HCT116 (cell line): ENCODE measurements at places on chromosomes 16 and 17.

DNA sequence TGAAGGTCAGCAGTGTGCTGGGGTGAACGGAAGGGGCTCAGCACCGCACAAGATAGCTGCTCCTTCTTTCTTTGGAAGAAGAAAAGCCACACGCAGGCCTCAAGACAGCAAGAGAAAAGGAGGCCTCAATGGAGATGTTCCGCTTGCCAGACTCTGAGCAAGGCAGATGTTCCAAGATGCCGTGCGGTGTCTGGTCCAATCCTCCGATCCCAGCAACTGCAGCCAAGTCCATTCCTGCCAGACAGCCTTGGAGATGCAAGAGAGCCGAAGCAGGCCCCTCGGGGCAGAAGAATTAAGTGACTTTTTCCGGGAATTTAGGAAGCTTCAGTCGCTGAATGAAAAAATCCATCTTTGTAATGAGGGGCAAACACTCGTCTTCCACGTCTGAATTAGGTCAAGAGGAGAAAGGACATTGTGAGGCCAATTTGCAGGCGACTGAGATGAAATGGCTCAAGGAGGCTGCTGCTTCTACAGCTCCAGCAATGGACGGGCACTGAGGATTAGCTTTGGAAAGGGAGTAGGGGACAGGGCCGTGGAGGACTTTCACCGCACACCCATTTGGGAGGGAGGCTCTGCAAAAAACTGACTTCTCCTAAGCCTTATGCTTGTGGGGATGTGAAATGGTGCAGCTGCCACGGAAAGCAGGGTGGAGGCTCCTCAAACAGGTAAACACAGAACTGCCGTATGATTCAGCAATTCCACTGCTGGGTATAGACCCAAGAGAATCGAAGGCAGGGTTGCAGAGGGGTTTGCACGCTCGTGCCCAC, 44.7 kb downstream of the RPH3AL start:
- DNase-seq: no peak

- no peak for DNase-seq
Measured at GRCh38 chr17:79075446-79075750, 774 bp downstream of the ENGASE start.

- no peak for DNase-seq
Measured at GRCh38 chr17:67054011-67054591, 9.7 kb downstream of the CACNG1 start.

DNA sequence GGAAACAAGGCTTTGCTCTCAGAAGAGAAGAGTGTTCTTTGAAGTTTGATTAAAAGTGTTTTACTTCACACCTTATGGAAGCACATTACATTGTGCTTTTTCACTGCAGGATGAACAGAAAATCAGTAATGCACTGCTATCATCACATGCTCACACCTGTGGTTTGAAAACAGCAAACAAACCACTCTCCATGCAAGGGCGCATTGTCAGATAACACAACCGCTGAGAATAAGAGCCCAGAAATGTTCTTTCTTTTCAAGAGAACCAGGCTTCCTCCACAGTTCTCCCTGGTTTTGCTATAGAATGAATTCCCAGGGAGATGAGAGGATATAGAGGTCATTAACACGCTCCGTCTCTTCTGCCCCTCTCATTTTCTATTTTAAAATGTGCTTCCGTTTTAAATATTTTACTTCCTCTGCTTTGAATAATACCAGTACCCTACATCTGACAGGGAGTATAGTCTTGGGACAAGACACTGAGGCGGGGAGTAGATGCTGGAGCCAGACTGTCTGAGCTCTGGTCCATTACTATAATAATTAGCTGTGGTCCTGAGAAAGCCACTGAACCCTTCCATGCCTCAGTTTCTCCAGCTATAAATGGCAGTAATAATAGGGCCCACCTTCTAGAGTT, 71.6 kb downstream of the CDK5R1 start:
- DNase-seq: no peak

DNA sequence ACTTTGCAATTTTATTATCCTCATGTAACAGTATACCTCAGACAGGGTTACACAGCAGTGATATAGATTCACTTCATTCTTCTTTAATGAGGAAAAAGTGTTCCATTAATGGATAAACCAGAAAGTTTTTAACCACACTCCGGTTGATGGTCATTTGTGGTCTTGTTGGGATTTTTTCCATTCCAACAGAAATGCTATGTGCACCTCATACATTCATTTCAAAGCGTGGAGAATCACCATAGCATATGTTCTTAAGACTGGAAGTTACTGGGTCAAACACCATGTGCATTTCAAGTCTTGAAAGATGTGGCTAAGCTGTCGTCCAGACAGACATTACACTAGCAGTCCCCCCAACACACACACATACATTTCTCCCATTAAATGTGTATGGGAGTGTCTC, 245.8 kb upstream of the CDH5 start:
- DNase-seq: no peak
